NB4 (cell line): ENCODE measurements at places on chromosomes 4 and X.

DNA sequence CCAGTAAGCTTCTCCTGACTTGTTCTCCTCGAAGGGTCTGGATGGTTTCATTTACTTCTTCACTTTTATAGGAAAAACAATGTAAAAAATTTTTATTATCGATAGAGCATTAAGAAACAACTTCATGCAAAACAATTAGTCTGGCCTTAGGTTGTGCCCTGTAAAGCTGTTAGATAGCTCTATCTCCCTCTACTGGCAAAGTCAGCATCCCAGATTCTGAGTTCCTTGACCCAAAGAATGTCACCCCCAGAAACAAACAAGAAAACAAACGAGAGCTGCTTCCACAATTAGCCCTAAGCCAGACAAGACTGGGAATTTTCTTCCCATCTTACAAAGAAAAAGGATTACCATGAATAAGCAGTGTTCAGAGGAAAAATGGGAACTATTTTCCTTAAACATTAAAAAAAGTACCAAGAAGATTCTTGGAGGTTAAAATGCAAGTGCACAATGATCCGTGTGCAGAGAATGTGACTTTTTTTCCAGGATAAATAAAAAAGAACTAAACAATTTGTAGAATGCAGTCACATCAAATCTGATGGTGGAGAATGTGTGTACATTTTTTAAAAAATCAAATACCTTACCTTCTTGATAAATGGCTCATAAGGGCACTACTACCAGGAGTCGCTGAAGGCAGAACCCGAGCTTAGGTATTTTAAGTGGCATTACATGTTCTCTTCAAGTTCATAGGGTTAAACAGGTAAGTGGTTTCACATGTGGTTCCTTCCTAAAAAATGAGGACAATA is 293.2 kb downstream of the FBXO8 start:
- DNase-seq: peak; percentile 44

DNA sequence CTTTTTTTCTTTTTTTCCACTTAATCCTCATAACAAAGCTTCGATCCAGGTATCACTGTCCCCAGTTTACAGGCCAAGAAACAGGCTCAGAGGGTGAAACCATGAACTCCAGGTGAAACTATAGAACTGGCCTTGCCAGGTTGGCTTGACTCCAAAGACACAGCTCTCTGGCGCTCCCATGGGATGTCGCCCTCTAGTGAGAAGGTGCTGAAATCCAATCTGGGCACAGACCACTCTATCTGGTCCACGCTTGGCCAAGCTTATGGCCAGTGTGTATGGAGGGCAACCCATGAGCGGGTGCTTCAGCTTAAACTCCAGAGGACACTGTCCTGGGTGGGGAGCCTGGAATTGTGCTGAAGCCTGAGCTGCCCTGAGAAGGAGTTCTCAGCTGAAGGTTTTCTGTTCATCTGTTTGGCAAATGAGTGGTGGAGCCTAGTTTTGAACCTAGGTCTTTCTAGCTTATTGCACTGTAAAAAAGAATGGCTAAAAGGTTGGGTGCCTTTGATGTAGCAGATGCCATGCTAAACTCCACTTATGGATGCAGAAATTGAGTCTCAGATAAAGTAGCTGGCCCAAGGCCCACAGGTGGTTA is 70.5 kb downstream of the SEL1L3 start:
- DNase-seq: peak; percentile 61

- no peak for DNase-seq
Observed at GRCh38 chr4:5383191-5383980, 325.0 kb downstream of the EVC2 start.

DNA sequence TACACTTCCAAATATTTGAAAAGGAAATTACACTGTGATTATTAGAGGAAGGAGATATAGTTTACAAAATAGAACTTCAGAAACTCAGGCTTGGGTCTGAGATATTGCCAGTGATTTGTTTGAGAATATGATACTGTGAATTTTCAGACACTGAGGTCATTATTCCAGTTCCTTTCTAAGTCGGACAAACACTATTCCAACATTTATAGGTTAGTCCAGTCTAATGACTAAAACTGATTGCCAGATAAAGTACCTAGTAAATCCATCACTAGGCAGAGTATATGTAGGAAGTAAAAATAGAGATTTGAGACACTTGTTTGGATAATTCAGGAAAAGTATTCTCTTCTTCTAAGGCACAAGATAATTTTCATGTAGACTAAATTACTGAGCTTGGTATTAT is 13.2 kb downstream of the MTTP start:
- no peak for DNase-seq

DNA sequence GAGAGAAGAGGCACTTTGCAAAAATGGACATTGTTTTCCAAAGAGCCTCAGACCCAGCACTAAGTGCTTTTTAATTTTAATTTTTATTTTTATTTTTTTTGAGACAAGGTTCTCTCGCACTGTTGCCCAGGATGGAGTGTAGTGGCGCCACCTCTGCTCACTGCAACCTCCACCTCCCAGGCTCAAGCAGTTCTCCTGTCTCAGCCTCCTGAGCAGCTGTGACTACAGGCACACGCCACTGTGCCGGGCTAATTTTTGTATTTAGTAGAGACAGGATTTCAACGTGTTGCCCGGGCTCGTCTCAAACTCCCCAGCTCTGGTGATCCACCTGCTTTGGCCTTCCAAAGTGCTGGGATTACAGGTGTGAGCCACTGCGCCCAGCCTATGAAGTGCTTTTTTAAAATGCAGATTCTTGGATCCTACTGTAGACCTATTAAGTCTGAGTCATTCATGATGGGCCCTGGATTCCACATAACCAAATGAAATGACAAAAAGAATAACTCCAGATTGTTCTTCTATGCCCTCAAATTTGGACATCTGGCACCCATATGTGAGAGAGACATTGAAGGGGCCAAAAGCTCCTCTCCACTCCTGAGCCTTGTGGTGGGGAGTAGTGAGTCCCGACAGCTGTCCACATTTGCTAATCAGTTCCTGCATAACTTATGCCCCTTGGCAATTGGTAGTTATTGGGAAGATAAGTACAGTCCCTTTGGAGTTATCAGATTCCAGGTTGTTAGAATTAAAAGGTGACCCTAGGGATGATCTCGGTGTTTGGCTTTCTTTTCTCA is 3.6 kb downstream of the NOCT start:
- no peak for DNase-seq

DNA sequence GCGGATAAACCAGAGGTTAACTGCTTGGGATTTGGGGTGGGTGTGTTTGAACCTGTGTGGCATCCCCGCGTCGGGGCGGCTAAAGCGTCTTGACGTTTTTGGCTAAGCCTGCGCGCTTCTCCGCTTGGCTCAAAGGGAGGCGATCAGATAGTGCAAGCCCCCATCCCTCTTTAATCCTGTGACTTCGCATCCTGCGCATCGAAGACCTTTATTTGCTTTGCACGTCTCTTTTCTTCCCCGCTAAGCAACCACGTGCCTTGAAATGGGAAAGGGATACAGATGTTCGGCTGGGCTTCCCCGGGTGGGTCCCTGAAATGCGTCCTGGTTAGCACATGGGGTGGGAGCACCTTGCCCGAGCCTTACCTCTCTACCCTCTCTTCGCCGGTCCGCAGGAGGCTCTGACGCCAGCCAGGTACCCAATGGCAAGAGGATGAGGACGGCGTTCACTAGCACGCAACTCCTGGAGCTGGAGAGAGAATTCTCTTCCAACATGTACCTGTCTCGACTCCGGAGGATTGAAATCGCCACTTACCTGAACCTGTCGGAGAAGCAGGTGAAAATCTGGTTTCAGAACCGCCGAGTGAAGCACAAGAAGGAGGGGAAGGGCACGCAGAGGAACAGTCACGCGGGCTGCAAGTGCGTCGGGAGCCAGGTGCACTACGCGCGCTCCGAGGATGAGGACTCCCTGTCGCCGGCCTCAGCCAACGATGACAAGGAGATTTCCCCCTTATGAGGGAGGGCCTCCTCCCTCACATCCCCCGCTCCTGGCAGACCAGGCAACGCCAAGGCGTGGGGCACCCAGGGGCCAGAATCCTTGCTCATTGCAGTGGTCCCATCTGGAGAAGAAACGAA is 1.5 kb downstream of the GSX2 start:
- no peak for DNase-seq
